ENCODE measurements at places on chromosomes 16 and 17.

DNA sequence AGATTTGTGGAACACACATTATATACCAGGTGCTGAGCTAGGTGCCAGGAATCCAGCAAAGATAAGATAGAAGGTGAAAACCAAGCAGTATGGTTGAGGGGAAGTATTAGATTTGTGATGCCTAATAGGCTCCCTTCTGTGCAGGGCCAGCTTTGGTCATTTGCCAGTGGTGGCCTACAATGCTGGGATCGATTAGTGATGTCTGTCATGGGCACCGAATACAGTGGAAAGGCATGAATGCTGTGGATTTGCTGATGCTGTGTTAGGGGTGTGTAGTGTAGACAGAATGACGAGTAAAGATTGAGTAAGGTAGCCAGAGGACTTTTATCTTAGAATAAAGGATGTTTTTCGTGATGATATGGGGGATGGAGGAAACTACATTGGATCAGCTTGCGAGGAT lies 48.9 kb downstream of the SNX29 start:
- DNase-seq, result no peak

DNA sequence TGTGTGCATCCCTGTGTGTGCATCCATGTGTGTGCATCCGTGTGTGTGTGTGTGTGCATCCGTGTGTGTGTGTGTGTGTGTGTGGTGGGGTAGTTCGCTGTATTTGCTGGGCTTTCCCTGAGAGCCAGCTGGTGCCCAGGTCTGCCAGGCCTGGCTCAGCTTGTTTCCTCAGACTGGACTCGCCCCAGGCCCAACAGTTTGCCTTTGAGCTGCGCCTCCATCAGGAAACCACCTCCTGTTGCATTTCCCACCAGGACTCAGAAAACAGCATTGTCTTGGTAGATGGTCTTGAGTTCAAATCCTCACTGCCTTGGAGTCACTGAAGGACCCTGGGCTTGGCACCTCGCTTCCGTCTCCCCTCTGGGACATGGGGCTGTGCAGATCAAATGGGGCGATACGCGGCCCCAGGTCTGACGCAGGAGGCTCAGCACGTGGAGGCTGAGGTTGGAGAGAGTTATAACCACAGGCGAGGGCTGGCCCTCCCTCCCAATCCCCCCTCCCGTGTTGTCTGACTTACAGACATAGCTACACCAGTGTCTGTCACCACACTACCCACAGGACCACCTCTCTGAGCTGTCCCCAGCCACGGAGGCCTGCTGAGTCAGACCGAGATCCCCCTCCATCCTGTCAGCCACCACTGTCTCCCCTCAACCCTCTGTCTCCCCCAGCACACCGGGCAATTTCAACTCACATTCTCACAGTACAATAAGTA lies 4.7 kb downstream of the ITGAE start:
- DNase-seq, result no peak

DNA sequence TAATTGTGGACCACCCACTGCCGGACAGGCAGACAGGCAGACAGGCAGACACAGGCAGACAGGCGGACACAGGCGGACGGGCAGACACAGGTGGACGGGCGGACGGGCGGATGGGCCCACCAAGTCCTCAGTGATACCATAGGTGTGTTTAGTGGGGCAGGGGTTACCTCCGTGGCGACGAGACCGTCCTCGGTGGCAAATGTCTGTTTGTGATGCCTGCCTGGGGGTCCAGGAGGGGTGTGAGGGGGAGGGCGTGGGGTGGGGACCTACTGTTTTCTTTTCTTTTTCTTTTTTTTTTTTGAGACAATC lies 76.7 kb downstream of the RTN4RL1 start:
- no peak for DNase-seq

GRCh38 chr17:17993366-17993765 lies 20.7 kb downstream of the DRC3 start:
- no peak for DNase-seq

DNA sequence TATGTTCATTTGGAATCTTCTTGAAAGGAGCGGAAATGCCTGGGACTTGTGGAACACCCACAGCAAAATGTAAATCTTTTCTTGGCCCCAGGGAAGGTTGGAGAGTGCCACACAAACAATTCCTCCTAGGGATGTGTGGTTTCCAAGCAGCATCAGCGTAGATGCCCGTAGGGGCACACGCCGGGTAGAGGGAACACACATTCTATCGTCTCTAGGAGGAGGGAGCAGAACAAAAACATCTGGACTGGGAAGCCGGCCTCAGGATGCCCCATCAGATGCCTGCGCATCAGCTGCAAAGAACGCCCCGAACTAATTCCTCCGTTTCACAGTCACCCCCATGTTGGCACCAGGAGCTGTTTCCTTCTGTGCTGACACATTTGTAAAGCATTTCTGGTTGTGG lies 357.9 kb upstream of the ZFHX3 start:
- DNase-seq, result no peak

DNA sequence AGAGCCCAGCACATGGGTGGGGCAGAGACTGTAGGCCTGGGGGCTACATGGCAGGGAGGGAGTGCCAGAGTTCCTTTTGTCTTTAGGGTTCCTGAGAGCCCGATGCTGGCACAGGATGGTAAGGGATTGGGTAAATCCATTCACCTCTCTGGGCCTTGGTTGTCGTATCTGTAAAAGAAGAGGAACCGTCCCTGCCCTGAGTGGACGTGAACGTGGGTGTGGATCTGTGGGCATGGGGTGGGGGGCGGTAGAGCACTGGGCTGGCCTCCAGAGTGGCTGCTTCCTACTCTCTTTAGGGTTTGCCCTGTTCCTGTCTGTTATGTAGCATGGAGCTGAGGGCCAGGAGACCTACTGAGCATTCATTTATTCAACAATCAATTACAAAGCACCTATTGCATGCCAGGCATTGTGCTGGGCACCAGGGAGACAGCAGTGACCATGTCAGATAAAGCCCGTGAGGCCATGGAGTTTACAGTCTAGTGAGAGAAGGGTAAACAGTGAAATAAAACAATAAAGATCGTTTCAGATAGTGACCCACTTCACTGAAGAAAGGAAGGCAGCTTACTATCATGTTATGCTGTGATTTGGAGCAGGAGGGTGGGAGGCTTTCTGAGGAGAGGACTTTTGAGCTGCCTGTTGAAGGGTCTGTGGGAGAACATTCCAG lies 13.1 kb upstream of the TCAP start:
- DNase-seq, result no peak

GRCh38 chr16:48833461-48833860 lies 223.5 kb upstream of the N4BP1 start:
- no peak for DNase-seq

GRCh38 chr16:85081038-85081437 lies 31.2 kb downstream of the CIBAR2 start:
- DNase-seq, result no peak

GRCh38 chr17:77700165-77700881 lies 258.2 kb upstream of the TNRC6C start:
- no peak for DNase-seq

- no peak for DNase-seq
These were observed 1.9 kb upstream of the TRIM37 start for GRCh38 chr17:59108400-59109102.

DNA sequence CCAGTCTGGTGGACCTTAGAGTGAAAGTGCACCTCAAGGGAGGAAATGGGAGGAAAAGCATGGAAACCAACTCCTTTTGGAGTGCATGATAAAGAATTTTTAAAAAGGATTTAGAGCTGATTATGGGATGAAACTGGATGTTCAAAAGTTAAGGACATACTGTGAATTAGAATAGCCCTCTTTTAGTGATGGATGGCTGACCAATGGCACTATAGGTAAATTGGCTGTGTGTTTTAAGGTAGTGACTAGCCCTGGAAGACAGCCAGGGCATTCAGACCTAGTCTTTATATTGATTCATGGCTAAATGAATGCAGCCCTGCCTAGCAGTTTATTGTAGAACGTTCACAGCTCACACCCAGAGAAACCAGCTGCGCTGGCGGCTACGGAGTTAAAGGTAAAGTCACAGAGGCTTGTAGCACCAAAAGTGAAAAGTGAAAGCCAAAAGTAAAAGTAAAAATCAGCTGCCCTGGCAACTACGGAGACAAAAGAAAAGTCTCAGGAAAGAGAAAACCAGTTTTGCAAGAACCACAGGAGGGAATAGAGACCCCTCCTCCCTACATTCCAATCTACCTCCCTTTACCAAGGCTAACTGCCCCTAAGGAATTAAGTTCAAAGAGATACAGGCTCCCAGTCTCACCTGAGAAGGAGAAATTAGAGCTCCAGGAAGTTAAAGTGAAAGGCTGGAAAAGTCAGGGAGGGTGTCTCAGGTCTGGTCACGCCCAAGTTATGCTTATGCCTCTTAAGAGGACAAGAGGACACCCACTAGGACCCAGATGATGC lies 21.8 kb downstream of the ACSM1 start:
- peak; percentile 83 for DNase-seq

DNA sequence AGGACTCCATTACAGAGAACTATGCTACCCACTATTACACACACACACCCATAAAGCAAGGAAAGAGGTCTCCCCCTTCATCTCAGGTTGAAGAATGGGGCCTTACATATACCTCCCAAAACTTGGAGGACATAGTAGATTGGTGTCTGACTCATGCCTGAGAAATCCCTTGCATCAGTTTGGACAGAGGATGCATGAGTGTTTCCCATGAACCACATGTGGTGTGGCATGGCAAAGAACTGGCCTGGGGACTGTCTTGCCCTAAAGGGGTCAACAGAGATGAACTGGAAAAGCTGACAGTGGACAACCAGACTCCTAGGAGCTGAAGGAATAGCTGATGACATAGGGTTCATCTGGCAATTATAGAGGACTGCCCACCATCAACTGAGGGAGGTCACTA lies 54.0 kb downstream of the DYNLRB2 start:
- DNase-seq, result no peak

DNA sequence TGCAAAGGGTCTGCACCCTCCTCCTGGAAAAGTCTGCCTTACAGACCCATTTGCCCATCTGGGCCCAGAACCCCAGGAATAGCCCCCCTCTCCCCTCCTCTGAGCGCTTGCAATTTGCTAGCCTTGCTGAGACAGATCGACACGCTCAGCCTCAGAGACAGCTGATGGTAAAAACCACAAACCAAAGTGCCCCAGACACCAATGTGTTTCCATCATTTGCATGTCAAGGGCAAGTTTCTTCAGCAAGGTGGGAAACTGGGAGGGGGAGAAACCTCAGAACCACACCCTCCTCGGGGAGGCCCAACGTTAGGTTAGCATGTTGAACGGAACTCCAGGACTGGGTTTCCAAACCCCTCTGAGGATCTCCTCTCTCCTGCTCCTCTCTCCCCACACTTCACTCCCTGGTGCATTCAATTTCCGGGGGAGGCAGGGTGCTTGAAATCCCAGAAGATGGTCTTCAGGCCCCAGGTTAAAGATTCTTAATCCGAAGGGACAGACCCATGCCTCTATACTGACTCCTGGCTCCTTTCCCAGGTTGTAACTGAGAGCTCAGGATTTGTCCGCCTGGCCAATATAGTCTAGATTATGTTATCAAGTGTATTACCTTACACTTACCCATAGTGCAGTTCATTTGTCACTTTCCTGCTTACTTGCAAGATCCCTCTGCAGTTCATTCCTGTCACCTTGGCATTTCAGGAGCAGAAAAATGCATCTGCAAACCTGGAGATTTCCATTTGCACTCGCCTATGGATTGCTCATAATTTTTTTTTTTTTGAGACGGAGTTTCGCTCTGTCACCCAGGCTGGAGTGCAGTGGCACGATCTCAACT lies 1.3 kb upstream of the CUEDC1 start:
- DNase-seq, result no peak

GRCh38 chr17:31778523-31778922 lies 80.5 kb downstream of the COPRS start:
- peak; percentile 76 for DNase-seq

DNA sequence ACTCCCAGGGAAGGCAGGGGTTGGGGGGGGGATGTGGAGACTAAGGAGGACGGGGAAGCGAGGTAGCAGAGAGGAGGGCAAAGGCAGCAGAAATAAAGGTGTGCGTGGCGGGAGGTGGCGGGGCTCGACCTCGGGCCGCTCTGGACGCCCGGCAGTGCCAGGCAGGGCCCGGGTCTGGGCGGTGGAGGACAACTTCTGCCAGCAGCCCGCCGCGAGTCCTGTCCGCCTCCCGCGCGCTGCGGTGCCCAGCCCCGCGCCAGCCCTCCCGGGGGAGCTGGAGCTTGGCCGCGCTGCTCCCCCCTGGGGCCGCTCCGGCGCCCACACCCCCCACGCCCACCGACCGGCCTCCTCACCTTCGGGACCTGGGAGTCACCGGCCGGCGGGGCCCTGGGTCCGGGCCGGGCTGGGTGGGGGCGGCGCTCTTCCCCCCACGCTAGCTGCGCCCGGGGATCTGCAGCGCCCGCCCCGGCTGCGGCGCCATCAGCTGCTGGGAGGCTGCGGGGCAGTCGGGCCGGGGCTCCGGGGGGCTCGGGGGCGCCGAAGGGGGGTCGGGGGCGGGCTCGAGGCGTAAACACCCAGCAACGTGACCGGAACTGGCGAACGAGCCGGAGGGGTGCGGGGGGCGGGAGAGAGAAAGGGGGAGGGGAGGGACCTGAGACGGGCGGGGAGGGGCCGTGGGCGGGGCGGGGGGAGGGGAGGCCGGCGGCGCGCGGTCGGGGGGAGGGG lies at the start of gene CCDC92B:
Gene CCDC92B, minus strand, starts transcription at position 595 of the 726 bp plus-strand sequence. CDS start 14,507 bp downstream, outside the sequence.
- no peak for DNase-seq

DNA sequence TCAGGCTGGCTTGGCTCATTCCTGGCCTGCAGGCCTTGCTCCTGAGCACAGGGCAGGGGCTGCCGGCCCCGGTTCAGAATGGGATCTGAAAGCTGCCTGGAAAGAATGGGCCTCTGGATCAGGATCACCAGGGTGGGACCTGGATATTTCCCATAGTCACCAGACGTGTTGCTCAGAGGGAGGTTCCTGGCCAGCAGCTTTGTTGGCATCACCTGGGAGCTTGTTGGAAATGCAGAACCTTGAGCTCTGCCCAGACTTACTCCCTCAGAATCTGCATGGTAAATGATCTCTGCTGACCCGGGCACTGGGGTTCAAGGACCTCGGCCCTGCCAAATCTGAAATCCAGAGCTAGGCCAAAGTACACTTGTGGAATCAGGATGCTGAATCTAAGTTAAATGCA lies 29.5 kb upstream of the MED9 start:
- no peak for DNase-seq

- DNase-seq, result peak; percentile 78
These were observed 38.9 kb downstream of the MRPS23 start for GRCh38 chr17:57810721-57811637.

DNA sequence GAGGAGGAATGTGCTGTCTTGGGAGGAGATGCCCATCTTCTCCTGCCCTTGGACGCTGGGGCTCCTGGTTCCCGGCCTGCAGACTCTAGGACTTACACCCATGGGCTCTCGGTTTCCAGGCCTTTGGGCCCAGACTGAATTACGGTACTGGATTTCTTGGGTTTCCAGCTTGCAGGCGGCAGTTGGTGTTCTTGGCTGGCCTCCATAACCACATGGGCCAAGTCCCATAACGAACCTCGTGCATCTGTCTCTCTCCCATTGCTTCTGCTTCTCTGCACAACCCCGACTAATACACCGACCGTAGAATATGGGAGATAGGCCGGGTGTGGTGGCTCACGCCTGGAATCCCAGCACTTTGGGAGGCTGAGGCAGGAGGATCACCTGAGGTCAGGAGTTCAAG lies 162.6 kb downstream of the SDK2 start:
- DNase-seq, result no peak
